ENCODE measurements at places on chromosomes 13 and 19.

DNA sequence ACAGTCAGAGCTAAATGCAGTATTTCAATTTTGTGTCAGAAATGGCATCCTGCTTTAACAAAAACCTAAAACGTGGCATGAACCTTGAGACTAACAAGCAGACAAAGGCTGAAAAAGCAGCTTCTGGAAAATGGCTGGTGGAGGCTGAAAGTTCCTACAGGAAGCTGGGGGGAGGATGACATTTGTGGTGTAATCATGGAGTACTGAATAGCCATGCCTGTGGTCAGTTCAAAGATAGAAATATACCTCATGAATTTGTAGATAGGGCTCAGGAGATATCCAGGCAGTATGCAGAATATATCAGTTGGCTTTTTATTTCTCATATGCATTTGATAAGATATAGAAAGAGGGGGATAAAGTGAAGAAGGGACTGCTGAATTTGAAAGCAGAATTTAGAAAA is 181.7 kb downstream of the UQCRFS1 start:
- DNase-seq, result no peak

GRCh38 chr19:1592024-1592754 is 476 bp downstream of the MBD3 start:
- DNase-seq, result peak; percentile 80

GRCh38 chr19:5001615-5002014 is 32.7 kb downstream of the KDM4B start:
- no peak for DNase-seq

GRCh38 chr19:48819366-48819816 is 8.6 kb upstream of the BCAT2 start:
- DNase-seq, result peak; percentile 42

DNA sequence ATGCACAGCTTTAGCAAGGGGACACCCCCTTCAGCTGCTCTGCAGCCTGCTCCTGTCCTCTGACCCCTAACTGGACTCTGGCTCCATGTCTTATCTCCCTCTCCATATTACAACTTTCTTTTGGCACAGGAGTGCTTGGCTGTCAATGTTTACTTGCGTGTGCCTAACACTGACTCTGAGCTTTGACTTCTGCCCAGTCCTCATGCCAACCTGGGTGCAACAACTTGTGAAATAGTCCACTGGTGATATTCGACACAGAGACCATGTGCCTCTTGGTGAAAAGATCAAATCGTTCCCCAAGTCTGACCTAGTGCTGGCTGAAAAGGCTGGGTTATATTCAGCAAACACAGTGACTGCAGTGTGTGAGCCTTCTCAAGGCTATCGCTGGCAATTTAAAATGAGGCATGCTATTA is 34.1 kb upstream of the KLF12 start:
- DNase-seq, result no peak

- DNase-seq, result peak; percentile 73
Measured at GRCh38 chr19:57664269-57665127, 4.2 kb upstream of the ZSCAN4 start.

- DNase-seq, result no peak
Measured at GRCh38 chr19:39132344-39132969, 6.9 kb downstream of the PAK4 start.

All from G401 (cell line).